PC-9 (cell line): ENCODE measurements at places on chromosomes 3 and 15. TPM values are rescaled to one million over a fixed set of nuclear protein-coding genes. Genes with fewer than 3 reads are reported as not detected.

Gene SEC11A
- 146 and 174 TPM in 2 replicates for total RNA-seq

Gene CHL1
- not detected in 2 replicates for total RNA-seq

Gene P3H2
- 20.9 and 26.2 TPM in 2 replicates for total RNA-seq

Gene WNT5A
- total RNA-seq, result 146 and 174 TPM in 2 replicates

Gene CDC25A
- total RNA-seq, result 9.7 and 10.5 TPM in 2 replicates

Gene PPP1R14D
- total RNA-seq, result 0.55 and 0.65 TPM in 2 replicates

- no peak for DNase-seq
- H3K27ac ChIP-seq, result no peak overlapping the region
- no peak overlapping the region for H3K4me3 ChIP-seq
- peaks cover 4% of the 10 kb centered on the region for H3K4me1 ChIP-seq
- no peaks in the 10 kb centered on the region for H3K27me3 ChIP-seq
- no peaks in the 10 kb centered on the region for H3K36me3 ChIP-seq
Observed at GRCh38 chr3:56788521-56788920, 13.2 kb downstream of the ARHGEF3 start.

- H3K4me1 ChIP-seq, result no peaks in the 10 kb centered on the region
- no peak for DNase-seq
- H3K36me3 ChIP-seq, result no peaks in the 10 kb centered on the region
Observed at GRCh38 chr3:458124-458523, 261.6 kb downstream of the CHL1 start.

- no peak overlapping the region for H3K27ac ChIP-seq
- DNase-seq, result peak; percentile 17
- no peaks in the 10 kb centered on the region for H3K4me1 ChIP-seq
- H3K4me3 ChIP-seq, result no peak overlapping the region
Observed at GRCh38 chr3:182671942-182672341, 121.4 kb upstream of the ATP11B start.

GRCh38 chr3:113521981-113522380 is 7.0 kb upstream of the SPICE1 start:
- H3K27ac ChIP-seq, result no peak overlapping the region
- H3K36me3 ChIP-seq, result no peaks in the 10 kb centered on the region
- H3K4me1 ChIP-seq, result peaks cover 8% of the 10 kb centered on the region
- no peak for DNase-seq

- H3K27me3 ChIP-seq, result no peaks in the 10 kb centered on the region
- no peak overlapping the region for H3K27ac ChIP-seq
- DNase-seq, result no peak
- H3K4me3 ChIP-seq, result no peak overlapping the region
- H3K4me1 ChIP-seq, result no peaks in the 10 kb centered on the region
Observed at GRCh38 chr3:161250116-161250515, 29.0 kb downstream of the NMD3 start.

GRCh38 chr3:157572559-157573270 is 69.5 kb upstream of the VEPH1 start:
- H3K27me3 ChIP-seq, result no peaks in the 10 kb centered on the region
- H3K27ac ChIP-seq, result no peak overlapping the region
- H3K36me3 ChIP-seq, result no peaks in the 10 kb centered on the region
- 0 out of 2 replicates have a peak, but pooled peaks cover 3% of the 10 kb centered on the region for H3K4me1 ChIP-seq
- DNase-seq, result peak; percentile 17

DNA sequence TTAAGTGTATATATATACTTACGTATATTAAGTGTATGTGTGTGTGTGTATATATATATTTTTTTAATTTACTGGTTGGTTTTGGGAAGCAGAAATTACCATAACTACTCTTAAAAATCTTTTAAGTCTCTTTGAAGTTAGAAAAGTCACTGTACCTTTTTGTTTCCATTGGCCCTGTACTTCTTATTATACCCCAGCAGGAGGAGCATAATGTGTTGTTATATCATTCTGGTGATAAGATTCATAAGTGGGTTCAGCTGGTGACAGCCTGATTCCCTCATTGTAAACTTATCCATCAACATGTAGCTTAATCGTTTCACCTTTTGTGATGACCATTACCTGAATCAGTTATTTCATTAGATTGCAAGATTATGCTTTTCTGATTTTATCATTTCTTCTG is 30.8 kb downstream of the MLH1 start:
- no peaks in the 10 kb centered on the region for H3K4me1 ChIP-seq
- no peaks in the 10 kb centered on the region for H3K27me3 ChIP-seq
- no peak for DNase-seq
- no peak overlapping the region for H3K27ac ChIP-seq
- H3K4me3 ChIP-seq, result no peak overlapping the region

DNA sequence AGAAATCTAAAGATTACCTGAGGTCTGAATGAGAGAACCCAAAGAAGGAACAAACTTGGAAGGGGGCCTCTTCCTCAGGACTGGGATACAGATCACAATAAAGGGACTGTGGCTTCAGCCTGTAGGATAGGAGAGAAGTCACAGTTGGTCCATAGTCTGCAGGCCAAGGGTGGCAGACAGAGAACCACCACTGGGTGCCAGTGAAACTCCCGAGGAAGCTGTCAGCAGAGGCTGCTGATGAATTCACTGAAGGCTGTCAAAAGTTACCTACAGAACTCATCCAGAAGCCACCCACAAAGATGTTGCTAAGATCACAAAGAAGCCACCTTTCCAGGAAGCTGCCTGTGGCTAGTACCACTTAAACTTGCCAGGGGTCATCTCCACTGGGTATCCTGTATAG is 78.5 kb downstream of the TMCO5A start:
- H3K4me3 ChIP-seq, result no peak overlapping the region
- DNase-seq, result no peak
- H3K4me1 ChIP-seq, result no peaks in the 10 kb centered on the region

DNA sequence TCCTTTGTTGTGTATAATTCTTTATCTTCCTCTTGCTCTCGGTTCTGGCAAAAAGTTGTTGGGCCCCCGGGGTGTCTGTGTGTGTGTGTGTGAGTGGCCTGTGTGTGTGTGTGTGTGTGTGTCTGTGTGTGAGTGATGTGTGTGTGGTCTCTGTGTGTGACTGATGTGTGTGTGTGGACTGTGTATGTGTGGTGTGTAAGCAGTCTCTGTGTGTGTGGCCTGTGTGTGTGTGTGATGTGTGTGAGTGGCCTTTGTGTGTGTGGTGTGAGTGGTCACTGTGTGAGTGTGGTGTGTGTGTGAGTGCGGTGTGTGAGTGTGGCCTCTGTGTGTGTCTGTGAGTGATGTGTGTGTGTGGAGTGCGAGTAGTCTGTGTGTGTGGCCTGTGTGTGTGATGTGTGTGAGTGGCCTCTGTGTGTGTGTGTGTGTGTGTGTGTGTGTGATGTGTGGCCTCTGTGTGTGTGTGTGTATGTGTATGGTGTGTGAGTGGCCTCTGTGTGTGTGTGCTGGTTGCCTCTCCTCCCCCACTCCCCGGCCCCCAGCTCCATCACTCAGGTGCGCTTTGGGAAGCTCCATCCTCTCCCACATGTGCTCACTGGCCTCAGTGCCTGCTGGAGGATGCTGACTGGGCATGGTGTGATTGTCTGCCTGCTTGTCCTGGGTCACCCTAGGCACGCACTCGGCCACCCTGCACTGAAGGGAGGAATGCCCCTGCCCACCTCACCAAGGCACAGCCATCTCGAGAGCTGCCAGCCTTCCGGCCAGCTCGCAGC is 8.8 kb downstream of the LINGO1 start:
- H3K4me3 ChIP-seq, result no peak overlapping the region
- no peak for DNase-seq
- H3K4me1 ChIP-seq, result no peaks in the 10 kb centered on the region
- H3K36me3 ChIP-seq, result no peaks in the 10 kb centered on the region
- H3K27ac ChIP-seq, result no peak overlapping the region

- no peak overlapping the region for H3K27ac ChIP-seq
- no peaks in the 10 kb centered on the region for H3K27me3 ChIP-seq
Observed at GRCh38 chr3:152087153-152087552, 181.6 kb upstream of the MBNL1 start.

DNA sequence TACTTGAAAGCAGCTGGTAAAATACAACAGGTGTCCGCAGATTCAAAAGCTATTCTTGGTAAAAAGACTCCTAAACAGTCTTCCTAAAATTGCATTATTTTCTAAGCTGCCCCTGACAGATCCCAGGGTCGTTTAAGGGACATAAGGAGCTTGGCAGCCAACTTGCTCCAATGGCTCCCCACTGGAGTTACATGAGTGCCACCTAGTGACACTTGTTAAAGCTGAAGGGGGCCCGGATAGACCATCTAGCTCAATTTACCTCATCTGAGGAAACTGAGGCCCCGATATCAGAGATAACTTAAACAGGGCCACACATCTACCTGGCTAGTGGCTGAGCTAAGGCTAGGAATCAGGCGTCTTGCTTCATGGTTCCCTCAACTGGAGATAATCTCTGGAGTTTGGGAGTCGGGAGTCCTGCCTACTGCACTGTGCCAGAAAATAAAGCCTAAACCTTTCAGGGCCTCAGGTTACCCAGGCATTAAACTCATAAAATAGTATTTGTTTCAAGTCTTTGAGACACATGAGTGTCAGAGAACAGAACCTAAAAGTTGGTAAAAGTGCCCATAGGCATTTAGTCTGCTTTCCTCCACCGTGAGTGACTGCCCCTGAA is 6.5 kb upstream of the TBC1D23 start:
- no peak overlapping the region for H3K4me3 ChIP-seq
- peaks cover 10% of the 10 kb centered on the region for H3K4me1 ChIP-seq
- H3K36me3 ChIP-seq, result no peaks in the 10 kb centered on the region
- DNase-seq, result peak; percentile 67
- no peaks in the 10 kb centered on the region for H3K27me3 ChIP-seq

DNA sequence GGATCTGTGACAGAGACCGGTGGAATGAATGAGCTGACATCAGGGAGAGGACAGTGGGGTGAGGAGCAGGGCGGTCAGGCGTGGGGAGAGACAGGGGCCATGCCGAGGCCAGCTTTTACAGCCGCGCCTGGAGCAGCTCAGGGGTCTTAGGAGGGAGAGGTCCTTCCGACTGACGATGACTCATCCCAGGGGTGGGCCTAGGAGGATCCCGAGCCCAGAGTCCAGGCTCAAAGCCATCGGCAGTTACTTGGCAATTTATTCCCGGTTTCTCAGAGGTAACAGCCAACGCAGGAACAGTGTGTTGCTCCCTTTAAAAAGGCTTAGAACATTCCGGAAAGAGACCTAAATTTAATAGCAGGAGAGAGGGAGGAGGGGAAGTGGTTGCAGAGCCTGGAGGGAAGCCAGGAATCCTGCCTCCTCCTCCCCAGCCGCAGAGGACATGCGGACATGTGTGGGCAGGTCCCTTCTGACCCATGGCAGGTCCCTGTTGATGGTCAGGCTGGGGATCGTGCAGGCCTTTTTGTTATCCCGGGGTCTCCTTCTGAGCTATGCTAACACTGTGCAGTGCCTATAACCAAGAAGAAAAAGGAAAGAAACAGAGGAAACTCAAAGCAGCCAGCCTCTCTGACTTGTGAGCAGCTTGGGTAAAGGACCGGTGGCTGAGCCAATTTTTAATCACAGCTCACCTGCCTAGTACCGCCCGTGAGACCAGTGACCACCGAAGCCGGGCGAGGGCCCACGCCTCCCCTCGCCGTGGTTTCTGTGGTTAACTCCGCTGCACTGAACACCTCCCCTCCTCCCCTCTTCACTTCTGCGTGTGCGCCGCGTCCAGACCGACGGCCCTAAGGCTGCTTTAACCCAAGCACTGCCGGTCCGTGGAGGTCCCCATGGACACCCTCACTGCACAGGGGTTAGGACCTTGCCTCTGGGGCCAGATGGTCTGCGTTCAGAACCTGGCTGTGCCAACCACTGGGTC is 392.4 kb upstream of the PROK2 start:
- H3K27me3 ChIP-seq, result peaks cover 48% of the 10 kb centered on the region
- no peak for DNase-seq
- no peak overlapping the region for H3K27ac ChIP-seq
- no peaks in the 10 kb centered on the region for H3K4me1 ChIP-seq
- no peak overlapping the region for H3K4me3 ChIP-seq

GRCh38 chr15:86620641-86621349 is 541.1 kb downstream of the AGBL1 start:
- H3K36me3 ChIP-seq, result no peaks in the 10 kb centered on the region
- no peaks in the 10 kb centered on the region for H3K27me3 ChIP-seq
- DNase-seq, result no peak
- no peak overlapping the region for H3K4me3 ChIP-seq
- no peaks in the 10 kb centered on the region for H3K4me1 ChIP-seq
